ENCODE measurements at places on chromosomes 4 and X.

- no peak for DNase-seq
Observed at GRCh38 chr4:172680691-172681090, 487.9 kb upstream of the GALNT7 start.

GRCh38 chr4:108492816-108493595 is 127.4 kb upstream of the RPL34 start:
- DNase-seq, result no peak

- DNase-seq, result no peak
Observed at GRCh38 chrX:45748369-45748774, 547.7 kb upstream of the DIPK2B start.

DNA sequence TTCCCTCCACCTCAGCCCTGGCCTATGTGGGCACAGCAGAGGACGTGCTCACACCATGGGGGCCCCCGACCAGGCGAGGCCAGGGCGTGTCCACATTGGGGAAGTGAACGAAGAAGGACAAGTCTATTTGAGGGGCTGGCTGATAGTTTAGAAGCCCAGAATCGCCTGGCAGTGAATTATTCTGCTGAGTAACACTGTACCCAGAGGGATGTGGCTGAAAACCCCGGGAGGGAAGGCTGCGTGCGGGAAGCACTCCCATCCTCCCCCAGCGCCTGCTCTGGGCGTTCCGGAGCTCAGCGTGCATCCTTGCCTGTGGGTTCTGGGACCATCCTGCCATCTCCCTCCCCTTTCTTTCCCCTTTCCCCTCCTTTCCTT is 66.6 kb downstream of the TRMT44 start:
- DNase-seq, result no peak

- no peak for DNase-seq
Observed at GRCh38 chr4:124804041-124804440, 91.5 kb upstream of the ANKRD50 start.

- no peak for DNase-seq
Observed at GRCh38 chr4:99490286-99490685, 20.5 kb upstream of the C4orf17 start.

DNA sequence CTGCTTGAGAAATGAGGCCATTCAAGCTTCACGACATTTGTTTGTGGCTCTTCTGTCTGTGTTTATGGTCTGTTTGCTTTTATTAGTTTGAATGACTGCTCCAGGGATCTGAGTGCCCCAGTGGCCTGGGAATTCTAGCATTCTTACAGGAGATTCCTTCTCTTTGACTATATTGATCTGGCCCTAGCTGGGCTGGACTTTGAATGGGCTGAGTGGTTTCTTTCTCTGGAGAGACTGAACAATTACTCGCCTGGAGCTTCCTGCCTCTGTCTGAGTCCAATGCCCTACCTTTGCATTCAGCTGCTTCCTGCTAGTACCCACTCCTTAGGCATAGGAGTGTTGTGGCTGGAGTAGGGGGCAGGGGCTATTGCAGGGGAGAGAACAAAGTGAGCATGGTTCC is 51.2 kb upstream of the EDA start:
- no peak for DNase-seq
